ENCODE measurements at places on chromosomes 7 and 10.

- no peak for DNase-seq
These were observed 183.4 kb downstream of the PRKCQ start for GRCh38 chr10:6396652-6397051.

- DNase-seq = no peak
These were observed 765.4 kb downstream of the SORCS1 start for GRCh38 chr10:106399112-106399511.

GRCh38 chr10:35184527-35185171, 58.0 kb downstream of the CREM start:
- peak; percentile 3 for DNase-seq

GRCh38 chr7:91247500-91247899, 16.7 kb upstream of the FZD1 start:
- DNase-seq = no peak

DNA sequence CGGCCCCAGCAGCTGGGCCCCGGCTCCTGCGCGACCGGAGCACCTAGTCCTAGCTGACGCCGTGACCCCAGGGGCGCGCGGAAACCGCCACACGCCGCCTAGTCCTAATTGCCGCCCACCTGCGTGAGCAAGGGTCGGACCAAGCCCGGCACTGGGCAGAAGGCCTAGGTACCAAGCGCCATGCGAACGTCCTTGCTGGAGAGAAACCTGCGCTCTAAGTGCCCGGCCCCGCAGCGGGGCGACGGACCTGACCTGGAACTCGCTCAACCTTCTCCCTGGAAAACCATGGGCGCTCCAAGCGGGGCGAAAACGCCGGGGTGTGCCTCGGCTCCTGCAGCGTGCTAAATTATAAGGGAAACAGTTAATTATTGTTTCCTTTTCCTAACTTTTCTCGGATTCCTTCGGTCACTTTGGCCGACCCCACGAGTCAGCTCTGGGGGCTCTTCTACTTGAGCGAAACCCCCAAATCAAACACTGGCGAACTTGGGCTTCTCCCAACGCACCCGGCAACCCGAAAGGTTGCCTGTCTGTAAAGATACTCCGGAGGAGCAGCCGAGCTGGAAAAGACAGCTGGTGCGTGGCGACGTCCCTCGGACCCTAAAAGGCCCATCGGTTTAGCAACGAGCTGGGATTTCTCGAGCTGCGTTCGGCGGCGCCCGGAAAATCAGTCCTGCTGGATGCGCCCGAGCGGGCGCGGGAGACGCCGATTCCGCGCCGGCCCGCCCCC, 5.3 kb upstream of the EBF3 start:
- no peak for DNase-seq

DNA sequence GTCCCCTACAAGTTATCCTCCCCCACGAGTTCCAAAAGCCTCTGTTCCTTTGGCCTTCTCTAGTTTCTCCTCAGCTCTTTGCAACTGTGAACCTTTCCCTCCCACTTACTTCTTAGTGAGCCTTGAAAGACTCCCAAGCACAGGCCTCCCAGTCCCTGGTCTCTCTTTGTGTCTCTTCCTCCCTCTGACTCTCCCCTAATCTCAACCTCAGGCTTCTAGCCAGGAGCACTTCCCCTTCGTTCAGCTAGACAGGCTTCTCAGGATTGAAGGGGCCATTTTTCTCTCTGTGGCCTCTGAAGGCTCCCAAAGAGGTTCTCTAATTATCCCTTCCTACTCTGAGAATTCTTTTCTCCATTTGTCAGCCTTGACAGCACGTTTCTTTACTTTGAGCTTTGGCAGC, 50.2 kb upstream of the PHYHIPL start:
- no peak for DNase-seq

- DNase-seq = no peak
These were observed 50.8 kb upstream of the RSU1 start for GRCh38 chr10:16867990-16868389.

DNA sequence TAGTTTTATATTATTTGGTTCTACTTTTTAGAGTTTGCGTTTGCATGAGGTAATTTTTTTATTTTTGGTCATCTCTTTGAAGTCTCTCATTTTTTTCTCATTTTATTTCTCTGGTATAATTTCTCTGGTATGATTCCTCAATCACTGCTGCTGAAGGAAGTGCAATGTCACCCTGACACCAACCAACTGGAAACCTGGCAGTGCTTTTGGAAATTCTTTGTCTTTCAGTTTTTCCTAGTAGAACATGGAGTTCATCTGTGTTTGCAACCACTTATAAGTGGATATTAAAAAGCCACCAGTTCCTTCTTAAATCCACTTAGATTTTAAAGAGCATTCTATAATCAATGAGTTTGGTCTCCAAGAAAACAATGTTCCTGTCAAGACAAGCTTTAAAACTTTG, 291.8 kb downstream of the PRKG1 start:
- DNase-seq = no peak

DNA sequence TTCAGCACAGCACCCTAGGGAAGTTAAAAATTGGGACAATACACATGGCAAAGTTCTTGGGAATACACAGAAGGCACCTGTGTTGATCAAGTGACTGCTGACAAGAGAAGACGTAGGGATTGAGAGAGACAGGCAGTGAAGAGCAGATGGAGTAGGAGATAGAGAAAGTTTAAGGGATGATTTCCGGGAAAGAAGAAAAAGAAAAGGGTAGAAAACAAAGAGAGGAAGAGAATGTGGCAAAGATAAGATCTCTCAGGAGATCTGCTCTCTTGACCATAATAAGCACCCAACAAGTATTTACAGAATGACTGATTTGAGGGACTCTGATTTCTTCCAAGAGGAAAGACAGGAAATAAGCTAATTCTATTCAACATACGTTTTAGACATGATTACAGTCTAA, 15.1 kb upstream of the RALA start:
- DNase-seq = no peak

GRCh38 chr10:124917428-124918190, 24.3 kb upstream of the ZRANB1 start:
- peak; percentile 56 for DNase-seq

DNA sequence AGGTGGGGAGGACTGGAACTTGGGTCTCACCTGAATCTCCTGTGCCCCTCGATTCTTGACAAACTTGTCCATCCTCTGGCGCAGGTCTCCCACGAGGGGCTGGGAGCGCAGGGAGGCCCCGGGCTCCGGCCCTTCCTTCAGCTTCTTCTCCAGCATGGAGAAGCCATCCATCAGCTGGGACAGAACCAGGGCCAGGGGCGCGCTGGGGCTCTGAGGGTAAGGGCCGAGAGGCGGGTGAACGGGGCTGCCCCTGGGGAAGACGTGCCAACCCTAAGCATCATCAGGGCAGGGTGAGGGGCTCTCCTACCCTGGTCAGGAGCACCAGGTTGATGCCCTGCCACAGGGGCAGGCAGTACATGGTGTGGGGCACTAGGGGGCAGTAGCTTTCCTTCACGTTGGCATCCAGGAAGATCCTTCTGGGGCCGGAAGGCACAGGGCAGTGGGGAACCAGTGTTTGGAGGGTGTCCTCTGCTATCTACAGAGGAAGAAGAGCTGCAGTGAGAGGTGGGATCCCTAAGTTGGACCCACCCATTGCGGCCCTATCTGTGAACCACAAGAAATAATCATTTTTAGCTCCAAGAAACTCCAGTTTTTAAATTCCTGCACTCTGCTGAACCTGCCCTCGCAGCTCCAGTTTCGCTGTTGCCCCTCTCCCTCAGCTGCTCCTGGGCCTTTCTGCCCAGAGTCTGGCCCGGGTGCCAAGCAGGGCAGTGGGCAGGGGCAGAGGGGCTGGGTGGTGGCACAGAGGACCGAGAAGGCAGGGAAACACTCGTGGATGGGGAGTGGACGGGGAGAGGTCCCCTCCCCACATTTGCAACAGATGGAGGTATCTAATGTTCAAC, 10.8 kb upstream of the PYROXD2 start:
- DNase-seq = no peak

DNA sequence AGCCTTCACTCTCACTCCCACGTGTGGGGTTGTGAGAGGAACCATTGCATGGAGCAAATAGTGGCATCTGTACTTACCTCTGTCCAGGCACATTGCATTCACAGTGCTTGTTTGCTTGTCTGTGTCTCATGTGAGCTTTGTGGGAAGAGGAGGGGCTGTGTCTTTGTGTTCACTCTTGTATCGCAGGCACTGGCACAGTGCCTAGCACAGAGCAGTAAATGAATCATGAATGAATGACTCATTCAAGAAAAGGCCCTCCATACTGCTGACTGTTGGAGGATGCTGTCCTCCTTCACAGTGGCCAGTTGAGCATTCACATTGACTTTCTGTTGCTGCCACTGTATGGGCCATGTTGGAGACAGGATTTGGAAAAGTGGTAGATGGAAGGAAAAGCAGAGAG, 125.3 kb downstream of the SORCS3 start:
- no peak for DNase-seq

DNA sequence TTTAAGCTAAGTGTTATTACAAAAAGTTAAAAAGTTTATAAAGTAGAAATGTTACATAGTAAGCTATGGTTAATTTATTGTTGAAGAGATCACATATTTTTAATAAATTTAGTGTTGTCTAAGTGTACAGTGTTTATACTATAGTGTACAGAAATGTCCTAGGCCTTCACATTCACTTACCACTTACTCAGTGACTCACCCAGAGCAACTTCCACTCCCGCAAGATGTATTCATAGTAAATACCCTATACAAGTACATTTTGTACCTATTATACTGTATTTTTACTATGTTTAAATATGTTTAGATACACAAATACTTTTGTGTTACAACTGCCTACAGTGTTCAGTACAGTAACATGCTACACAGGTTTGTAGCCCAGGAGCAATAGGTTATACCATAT, 69.2 kb downstream of the DNAJC1 start:
- no peak for DNase-seq

DNA sequence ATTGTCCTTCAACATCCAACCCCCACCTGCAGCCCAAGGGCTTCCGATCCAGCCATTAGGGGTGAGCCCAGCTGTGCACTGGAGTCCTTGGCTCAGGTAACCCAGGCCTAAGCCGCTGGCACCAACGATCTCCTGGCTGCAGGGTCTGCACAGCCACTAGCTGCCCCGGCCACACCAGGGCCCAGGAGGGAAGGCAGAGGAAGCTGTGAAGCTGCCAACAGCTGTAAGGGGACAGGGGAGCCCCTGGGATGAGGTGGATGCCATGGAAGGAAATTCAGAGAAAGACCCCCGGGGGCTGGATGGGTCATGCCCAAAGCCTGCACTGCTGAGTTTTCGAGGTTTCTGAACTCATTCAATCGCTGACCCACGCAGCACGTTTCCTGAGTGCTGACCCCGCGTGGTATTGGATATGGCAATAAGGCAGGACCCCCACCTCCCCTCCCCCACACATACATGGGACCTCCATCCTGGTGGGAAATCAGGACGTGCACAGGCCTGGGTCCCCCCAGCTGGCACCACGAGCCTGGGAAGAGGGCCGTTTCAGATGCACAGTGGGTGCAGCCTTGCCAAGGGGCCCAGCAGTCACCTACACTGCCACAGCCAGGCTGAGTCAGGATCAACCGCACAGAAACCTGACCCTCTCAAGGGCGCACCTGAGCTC, 170.3 kb downstream of the DIP2C start:
- DNase-seq = no peak

DNA sequence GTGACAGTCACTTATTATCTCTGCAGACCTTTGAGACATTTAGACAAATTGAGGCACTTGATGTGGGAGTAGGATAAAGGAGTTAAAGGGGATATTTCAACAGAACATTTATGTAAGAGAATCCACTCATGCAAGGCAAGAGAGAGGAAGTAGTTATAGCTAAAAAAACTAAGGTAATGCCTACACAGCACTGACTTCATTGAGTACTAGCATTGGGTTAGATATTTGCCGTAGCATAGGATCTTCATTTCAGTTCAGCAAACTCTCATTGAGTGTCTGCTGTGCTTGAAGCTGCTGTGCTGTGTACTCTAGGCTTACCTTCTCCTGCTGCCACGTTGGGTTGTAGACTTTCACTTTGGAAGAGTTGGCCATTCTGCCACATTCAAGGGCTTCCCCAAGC, 10.5 kb upstream of the ENTPD1 start:
- DNase-seq = no peak

- DNase-seq = no peak
These were observed 109.1 kb downstream of the ARL4A start for GRCh38 chr7:12796397-12797127.

DNA sequence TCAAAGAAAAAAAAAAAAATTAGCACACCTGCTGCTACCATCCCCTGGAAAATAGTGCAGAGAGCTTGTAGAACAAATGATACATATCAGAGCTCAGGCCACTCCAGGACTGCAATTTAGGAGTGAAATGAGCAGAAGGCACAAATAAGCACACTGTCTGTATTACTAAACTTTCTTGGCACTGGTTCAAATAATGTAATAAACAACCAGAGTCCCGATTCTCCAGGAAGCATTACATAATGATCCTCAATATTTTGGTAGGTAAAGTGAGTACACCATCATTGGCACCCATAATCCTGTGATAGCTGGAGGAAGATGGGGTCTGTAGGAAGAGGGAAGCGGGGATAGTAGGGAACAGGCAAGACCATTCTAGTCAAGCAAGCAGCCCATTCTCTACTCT, 74.3 kb downstream of the SVOPL start:
- no peak for DNase-seq

DNA sequence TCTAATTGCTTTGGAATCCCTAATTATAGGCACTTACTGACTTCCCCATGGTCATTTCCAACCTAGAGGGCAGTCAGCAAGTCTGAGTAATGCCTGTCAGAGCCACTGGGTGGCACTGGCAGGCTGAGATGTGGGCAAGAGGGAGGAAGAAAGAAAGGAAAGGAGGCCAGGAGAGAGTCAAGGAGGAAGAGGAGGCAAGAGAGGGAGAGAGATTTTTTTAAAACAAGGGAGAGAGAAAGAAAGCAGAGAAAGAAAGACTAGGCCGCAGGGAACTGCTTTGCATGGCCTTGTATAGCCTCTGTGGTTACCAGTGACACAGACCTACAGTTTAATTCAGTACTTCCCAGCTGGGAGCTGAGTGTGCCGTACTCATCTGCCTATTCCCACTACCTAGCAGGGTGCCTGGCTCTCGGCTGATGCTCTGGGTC, 210.4 kb upstream of the ADO start:
- DNase-seq = peak; percentile 64

- DNase-seq = no peak
These were observed 1.2 kb upstream of the CHAT start for GRCh38 chr10:49612513-49613164.

DNA sequence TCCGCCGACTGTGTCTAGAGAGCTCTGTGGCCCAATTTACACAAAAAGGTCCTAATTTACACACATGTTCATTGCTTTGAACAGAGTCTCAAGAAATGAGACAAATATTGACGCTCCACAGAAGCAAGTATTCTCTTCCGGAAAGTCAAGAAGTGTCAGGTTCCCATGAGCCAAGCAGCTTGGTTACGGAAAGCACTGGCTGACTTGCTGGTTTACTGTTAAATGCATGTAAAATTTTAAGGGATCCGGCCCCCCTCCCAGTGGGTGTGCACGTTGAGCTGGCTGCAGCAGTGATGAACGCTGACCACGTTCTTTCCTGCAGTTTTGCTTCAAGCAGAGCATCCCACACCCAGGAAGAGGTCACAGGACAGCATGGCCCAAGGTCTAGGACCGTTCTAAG, 76.8 kb downstream of the DIP2C start:
- no peak for DNase-seq

GRCh38 chr7:94630855-94631254, 25.1 kb downstream of the SGCE start:
- no peak for DNase-seq

GRCh38 chr7:50714857-50715256, 67.8 kb downstream of the GRB10 start:
- DNase-seq = no peak

- no peak for DNase-seq
These were observed 97.7 kb upstream of the CDK6 start for GRCh38 chr7:92934096-92934495.
